Activated T-cell treated with anti-CD3 and anti-CD28 coated beads for 24 hours (primary cell): ENCODE measurements at places on chromosomes 7 and 10.

GRCh38 chr10:101110856-101111523, 20.1 kb upstream of the TLX1 start:
- DNase-seq: no peak

GRCh38 chr7:20560325-20561180, 54.9 kb upstream of the ABCB5 start:
- no peak for DNase-seq

DNA sequence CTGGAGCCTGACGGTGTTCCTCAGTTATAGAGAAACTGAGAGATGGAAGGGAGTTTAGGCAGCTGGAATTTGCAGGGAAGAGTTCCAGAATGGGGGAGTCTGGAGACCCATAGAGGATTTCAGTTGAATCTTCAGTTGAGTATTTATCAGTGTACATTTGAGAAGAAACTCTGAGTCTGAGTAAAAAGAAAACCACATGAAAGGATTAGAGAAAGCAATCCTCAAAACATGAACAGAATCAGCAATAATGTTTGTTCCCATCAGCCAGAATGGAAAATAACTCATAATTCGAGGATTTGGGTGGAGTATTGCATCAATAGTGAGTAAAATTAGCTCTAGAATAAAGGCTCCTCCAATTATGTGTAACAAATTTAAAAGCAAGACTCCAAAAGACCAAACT, 130.0 kb upstream of the AHR start:
- DNase-seq: no peak

DNA sequence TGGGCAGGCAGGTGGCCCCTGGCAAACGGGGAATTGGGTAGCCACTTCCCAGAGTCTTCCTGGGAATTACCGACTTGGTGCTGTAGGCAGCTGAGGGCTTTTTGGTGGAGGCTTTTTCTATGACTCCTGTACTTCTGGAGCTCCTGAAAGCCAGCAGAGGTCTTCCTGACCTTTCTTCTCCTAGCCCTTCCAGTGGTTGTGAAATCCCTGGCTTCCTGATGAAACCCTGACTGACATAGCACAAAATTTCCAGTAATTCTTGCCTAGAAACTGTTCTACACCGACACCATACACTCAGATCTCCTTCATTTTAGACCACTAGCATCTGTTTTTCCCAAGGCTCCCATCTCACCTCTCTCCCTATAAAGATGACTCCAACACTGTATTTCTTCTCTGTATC, 120.2 kb downstream of the STRA8 start:
- no peak for DNase-seq

DNA sequence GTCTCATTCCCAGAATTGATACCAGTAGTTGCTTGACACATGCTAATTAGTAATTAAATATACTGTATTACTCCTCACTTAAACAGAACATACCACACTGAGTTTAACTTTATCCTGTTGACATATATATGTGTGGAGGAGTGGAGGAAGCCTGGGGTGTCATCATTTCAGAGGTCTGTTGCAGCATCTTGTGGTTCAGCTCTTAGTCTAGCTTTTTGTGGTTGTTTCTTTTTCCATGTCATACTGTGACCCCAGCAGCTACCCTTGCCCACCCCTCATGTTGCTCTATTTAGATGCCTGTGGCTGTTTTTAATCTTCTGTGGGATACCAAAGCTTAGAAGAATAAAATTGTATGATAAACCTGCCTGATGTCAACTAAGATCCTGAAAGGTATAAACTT, 875.4 kb downstream of the LRMDA start:
- no peak for DNase-seq

DNA sequence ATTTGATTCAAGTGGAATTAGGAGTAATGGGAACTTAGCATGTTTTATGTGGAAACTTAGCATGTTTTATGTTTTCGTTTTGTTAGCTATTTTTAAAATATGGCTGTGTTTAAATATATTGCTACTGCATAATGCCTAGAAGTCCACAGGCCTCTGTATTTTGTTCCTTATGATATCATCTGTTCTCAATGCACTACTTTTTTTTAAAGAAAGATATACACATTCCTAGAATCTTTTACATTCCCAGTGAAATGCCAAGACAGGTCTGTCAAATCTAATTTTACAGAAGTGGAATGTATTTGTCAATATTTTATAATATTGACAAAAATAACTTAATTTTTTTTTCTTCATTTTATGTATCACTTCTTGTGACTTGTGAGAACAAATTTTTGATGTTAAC, 51.6 kb downstream of the ST7 start:
- DNase-seq: no peak

GRCh38 chr7:52715701-52716100, 319.7 kb upstream of the POM121L12 start:
- DNase-seq: no peak

- DNase-seq: no peak
These were observed 83.6 kb downstream of the RNF216 start for GRCh38 chr7:5697754-5698424.

DNA sequence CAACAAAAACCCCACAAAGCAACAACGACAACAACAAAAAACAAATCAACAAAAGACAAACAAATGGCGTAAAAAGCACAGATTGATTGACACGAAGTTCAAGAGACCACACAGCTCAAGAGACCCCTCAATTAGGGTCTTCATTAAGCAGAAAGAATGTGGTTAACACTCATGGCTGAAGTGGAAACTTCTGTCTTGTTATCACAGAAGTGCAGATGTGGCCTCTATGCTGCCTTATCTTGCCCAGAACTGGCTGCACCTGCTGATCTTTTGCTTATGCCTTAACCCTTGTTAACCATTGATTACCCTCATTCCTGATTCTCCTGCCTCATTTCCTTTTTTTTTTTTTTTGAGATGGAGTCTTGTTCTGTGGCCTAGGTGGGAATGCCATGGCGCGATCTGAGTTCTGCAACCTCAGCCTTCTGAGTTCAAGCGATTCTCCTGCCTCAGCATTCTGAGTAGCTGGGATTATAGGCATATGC, 3.5 kb upstream of the DAGLB start:
- DNase-seq: no peak

- no peak for DNase-seq
These were observed 284.6 kb downstream of the KLF6 start for GRCh38 chr10:3500408-3500856.

DNA sequence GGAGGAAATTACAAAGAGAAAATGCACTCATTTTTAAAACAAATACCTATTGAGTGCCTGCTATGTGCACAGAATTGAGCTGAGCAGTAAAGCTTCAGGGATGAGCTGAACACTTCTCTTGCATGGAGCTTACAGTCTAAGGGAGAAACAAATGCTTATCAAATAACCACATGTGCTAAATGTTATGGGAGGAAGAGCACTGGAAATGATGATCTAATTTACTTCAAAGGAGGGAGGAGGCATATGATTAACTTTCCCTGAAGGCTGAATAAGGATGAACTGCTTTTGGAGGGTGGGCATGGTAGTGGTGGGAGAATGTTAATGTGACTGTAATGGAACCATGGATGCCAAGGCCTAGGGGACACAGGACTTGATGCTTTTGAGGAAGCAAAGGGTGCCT, 168.2 kb downstream of the POU6F2 start:
- no peak for DNase-seq

DNA sequence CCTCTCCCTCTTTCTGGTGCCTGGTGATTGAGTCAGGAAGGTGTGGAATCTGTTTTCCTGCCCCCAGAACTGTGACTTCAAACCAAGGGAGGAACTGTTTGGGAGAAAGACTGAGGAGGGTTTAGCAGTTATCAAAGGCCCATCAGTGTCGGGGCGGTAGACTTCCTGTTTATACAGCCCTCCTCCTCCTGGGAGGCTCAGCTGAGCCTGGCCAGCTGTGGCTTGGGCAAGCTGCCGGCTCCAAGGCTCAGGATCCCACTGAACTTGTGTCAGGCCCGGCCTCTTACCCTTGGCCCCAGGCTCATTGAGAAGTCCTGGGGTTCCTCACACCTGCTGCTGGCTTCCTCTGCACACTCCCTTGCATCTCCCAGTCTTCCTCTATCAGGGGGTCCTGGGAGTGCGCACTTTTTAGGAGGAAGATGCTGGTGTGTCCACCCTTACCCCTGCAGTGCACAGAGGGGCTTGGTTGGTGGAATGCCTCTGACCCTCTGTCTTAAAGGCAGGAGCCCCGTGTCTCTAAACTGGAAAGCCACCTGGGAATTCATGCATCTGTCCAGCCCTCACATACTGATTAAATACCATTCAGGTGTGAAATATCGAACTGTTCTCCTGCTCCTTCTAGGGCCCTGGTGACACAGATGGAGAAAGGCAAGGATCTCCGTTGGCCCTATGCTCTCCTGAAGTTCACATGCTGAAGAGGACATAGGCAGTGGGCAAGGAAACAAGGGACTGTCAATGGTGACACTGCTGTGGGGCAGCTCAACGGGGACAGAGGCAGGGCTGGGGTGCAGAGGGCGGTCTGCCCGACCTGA, 32.4 kb downstream of the CXCL12 start:
- DNase-seq: no peak

DNA sequence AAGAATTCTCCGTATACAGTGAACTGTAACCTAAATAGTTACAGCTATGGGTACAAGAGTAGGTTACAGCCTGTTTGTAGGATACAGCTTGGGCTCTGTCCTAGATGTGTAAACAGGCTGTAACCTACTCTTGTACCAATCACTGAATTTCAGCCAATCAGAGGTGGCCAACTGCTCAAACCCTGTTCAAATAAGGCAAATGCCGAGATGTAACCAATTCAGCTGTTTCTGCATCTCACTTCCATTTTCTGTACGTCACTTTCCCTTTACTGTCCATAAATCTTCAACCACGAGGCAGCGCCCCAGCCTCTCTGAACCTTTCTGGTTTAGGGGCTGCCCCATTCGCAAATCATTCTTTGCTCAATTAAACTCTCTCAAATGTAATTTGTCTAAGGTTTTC, 8.3 kb upstream of the MMP21 start:
- DNase-seq: no peak

DNA sequence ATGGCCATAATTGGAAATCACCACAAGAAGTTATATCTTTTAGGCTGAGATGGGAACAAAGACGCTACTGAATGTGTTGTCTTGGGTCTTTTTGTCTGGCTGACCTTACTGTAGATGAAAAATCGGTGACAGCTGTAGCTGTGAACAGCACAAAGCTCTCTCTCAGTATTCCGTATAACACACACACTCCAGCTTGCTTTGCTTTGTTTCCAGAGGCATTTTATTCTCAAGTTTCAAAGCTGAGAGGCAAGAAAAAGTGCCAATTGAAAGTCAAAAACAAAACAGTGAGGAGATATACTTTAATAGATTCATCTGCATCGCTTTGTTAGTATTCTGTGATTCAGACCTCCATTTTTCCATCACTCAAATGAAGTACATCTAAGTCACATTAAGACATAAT, 39.6 kb upstream of the CABCOCO1 start:
- DNase-seq: no peak

DNA sequence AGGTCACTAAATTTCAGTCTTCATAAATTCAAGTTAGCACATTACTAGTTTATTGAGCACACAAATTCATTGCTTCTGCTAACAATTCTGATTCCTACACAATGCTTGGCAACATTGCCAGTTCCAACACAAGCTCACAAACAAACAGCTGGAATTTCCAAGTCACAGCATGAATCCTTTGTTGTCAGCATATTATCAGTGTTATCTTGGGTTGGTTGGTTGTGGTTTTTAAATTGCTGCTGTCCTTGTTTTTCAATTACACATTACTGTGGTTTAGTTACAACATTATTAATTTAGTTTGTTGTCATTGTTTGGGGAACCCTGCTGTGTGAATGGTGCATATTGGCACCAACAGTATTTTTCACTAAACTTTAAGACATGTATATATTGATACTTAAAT, 86.0 kb upstream of the ARID5B start:
- no peak for DNase-seq

DNA sequence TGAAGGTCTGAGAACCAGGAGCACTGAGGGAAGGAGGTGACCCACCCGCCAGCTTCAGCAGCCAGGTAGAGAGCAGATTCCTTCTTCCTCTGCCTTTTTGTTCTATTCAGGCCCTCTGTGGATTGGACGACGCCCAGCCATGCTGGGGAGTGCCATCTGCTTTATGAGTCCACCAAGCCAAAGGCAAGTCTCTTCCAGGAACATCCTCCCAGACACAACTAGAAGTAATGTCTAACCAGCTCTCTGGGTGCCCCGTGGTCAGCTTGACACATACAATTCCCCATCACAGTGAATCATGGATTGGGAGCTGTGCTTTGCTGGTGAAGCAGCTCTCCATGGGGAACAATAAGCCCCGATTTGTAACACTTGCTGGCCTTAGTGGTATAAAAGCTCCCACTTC, 125.2 kb downstream of the CCDC3 start:
- no peak for DNase-seq

- no peak for DNase-seq
These were observed 312.7 kb downstream of the ADARB2 start for GRCh38 chr10:1424648-1425047.

GRCh38 chr10:58291538-58292174, 22.7 kb downstream of the CISD1 start:
- DNase-seq: no peak

GRCh38 chr7:55568613-55569268, 3.6 kb downstream of the VOPP1 start:
- no peak for DNase-seq

DNA sequence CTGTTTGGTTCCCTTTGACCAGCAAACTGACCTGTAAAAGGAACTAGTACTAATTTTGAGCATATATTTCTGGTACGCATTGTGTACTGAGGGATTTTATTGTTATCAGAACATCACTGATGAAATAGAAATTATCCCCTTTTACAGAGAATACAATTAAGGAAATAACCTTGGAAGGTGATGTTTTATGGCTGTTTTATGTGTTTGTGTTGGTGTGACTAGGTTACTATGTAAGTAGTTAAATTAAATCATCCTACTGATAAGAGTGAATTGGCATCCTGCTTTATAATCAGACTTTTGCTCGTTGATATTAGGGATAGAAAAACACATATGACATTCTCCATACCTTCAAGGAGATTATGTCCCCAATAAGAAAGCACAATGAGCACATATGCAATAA, 596.6 kb downstream of the SORCS3 start:
- DNase-seq: no peak

DNA sequence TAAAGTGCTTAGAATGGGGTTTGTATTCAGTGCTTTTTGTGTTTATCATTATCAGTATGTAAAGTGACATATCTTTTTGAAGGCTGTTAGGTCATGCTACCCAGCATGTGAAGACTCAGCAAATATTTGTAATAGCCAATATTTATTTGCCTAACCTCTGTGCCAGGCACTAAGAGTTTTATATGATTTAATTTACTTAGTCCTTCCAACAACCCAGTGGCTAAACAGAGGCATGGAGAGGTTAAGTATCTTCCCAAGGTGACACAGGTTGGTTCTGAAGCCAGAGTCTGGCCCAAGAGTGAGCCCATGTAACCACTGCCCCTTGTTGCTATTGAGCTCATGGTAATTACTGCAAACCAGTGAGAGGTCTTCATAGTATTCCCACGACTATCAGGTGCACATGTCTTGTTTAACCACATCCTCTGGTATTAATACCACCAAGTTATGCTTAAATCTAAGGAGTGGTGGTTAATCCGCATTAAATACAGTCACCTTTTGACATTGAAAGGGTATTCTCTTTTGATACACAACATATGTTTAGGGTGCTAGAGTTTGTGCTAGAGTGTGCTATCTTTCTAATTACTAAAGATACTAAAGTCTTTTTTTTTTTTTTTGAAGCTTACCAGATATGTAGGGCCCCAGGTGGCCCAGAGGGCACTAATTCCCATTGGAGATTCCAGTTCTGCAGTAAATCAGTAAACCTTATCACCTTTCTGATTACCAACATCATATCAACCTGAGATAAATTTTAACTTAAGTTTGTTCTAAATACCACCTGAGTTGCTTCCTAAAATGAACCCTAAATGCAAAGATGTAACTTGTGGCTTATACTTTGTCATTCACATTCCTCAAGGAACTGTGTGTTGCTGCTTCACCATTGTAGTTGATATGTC, 2.9 kb downstream of the ADD3 start:
- no peak for DNase-seq

- no peak for DNase-seq
These were observed 43.6 kb downstream of the CTBP2 start for GRCh38 chr10:125116652-125117310.
